Gastroesophageal sphincter (tissue), 4 donors: ENCODE measurements at places on chromosomes 13 and 19. TPM values are rescaled to one million over a fixed set of nuclear protein-coding genes. Genes with fewer than 3 reads are reported as not detected.

Gene PPFIA3
- 3.9 TPM for total RNA-seq

Gene MIA
- total RNA-seq = 9.2 TPM

Gene KIR3DL2
- not detected for total RNA-seq

Gene ZNF571
- 6.8 TPM for total RNA-seq

Gene ACTL9
- total RNA-seq = not detected

Gene PRSS57
- not detected for total RNA-seq

Gene RYR1
- 1.5 TPM for total RNA-seq

Gene PRKCG
- total RNA-seq = not detected

Gene KIR2DL4
- total RNA-seq = not detected

Gene BEST2
- total RNA-seq = not detected

Gene IGSF23
- not detected for total RNA-seq

Gene CEACAM4
- total RNA-seq = 0.93 TPM

Gene POMP
- 58.5 TPM for total RNA-seq

Gene C19orf67
- not detected for total RNA-seq

Gene SIRT2
- total RNA-seq = 73.9 TPM

Gene MTRF1
- 7.3 TPM for total RNA-seq

Gene RNASEH2B
- 63.8 TPM for total RNA-seq

Gene CCNA1
- total RNA-seq = not detected

Gene HIPK4
- total RNA-seq = 0.19 TPM

Gene TEX29
- total RNA-seq = 1.9 TPM

Gene WASF3
- total RNA-seq = 18.8 TPM

Gene ADGRE2
- total RNA-seq = 1.0 TPM
